Hematopoietic multipotent progenitor cell treated with erythropoietin and hydrocortisone succinate and interleukin-3 and kit ligand, for 17 days (in vitro differentiated cells): ENCODE measurements at places on chromosomes 2 and 18.

DNA sequence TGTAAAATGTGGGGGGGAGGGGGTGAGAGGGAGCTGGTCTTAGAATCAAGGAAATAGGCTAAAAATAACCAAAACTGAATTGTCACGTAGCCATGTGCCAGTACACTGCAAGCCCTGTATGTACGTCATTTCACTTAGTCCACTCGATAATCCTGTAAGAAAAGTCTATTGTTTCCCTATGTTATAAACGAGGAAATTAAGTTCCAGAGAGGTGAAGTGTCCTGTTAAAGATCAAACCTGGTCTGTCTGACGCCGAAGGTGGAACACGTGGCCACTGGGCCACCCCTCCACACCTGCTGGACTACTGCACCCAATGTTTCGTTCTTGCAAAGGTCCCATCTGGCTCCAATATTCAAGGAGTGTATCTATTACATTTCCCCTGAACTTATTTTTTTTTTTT, 29.6 kb downstream of the TFCP2L1 start:
- DNase-seq: no peak

GRCh38 chr18:47604021-47604420, 326.4 kb downstream of the SMAD2 start:
- no peak for DNase-seq

DNA sequence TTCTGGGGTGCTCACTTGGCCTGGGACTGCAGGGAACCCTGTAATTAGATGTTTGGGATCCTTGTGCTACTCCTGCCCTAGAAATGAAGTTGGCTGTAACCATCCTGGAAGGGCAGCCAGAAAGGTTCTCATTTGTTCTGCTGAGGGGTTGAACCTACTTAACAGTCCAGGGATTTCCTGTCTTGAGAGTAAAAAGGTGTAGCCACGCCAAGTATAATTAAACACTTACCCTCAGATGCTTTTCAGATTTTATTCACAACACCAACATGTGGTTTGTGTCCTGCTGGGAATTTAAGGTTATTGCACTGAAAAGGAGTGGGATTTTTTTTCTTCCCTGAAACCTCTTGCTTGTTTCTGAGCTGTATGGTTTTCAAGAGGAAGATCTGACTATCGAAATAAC, 222.4 kb upstream of the APCDD1 start:
- no peak for DNase-seq

- DNase-seq: no peak
These were observed 26.5 kb downstream of the BCL2 start for GRCh38 chr18:63292831-63293683.

DNA sequence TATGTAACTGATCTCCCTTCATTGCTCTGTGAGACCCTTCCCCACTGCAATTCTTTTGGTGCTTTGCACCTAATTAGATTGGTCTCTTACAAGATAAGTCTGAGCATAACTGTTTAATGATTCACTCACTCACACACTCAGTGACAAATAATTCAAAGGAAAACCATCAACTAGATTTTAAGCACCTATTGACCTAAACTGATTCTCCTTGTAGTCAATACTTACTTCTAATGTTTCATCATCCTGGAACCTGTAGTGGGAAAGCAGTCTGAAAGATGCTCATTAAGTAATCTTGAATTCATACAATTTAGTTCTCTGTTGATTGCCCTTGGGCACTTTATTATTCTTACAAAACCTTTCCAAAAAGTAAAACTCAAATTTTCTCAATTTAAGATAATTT, 74.3 kb upstream of the COL5A2 start:
- DNase-seq: no peak

GRCh38 chr2:12555012-12555645, 161.6 kb upstream of the TRIB2 start:
- no peak for DNase-seq

GRCh38 chr2:26568076-26568890, 72.9 kb downstream of the CIB4 start:
- no peak for DNase-seq
